H9 (cell line): ENCODE measurements at places on chromosomes 16 and 17. TPM values are rescaled to one million over a fixed set of nuclear protein-coding genes. Genes with fewer than 3 reads are reported as not detected.
A peak's percentile ranks its signal among the peaks of the same experiment; 100 is the strongest.

GCGR gene
- total RNA-seq, result 0.24 and 0.26 TPM in 2 replicates

MAP1LC3B gene
- total RNA-seq, result 47.1 and 52.2 TPM in 2 replicates

CACNA1H gene
- 41.9 and 43.3 TPM in 2 replicates for total RNA-seq

TMC6 gene
- total RNA-seq, result 85.7 and 86.8 TPM in 2 replicates

ITFG1 gene
- total RNA-seq, result 18.0 and 19.7 TPM in 2 replicates

HS3ST2 gene
- 3.1 and 3.7 TPM in 2 replicates for total RNA-seq

TMC8 gene
- total RNA-seq, result 1.0 and 1.9 TPM in 2 replicates

TCAP gene
- 2.1 and 2.5 TPM in 2 replicates for total RNA-seq

DNA sequence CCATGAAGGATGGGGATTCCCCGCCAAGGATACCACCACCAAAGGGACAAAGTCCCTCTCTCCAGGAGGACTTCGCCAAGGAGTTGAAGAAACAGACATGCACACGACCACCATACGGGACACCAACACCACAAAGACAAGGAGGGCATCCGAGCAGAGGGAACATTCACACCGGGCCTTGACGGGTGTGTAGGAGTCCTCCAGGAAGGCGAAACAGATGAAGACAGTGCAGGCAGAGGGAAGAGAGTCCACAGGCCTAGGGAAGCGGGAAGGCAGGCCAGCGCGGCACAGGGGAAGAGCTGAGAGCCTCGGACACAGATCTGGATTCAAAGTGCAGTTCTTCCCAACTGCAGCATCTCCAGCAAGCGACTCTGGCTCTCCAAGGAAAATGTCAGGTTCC lies 10.8 kb downstream of the COTL1 start:
- DNase-seq, result no peak

DNA sequence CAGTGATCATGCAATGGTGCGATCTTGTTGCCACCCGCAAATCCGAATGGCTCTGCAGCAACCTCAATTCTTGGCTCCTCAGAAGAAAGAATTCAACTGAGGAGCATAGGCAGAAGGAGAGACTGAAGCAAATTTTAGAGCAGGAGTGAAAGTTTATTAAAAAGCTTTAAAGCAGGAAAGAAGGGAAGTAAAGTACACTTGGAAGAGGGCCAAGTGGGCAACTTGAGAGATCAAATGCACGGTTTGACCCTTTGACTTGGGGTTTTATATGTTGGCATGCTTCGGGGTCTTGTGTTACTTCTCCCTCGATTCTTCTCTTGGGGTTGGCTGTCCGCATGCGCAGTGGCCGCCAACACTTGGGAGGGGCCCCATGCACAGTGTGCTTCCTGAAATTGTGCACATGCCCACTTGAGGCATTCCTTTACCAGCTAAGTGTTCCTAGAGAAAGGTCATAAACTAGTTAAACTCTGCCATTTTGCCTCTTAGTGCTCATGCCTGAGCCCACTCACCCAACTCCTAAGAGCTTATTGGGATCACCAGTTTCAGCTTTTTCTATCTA lies 36.7 kb downstream of the ZNRF1 start:
- DNase-seq, result no peak

DNA sequence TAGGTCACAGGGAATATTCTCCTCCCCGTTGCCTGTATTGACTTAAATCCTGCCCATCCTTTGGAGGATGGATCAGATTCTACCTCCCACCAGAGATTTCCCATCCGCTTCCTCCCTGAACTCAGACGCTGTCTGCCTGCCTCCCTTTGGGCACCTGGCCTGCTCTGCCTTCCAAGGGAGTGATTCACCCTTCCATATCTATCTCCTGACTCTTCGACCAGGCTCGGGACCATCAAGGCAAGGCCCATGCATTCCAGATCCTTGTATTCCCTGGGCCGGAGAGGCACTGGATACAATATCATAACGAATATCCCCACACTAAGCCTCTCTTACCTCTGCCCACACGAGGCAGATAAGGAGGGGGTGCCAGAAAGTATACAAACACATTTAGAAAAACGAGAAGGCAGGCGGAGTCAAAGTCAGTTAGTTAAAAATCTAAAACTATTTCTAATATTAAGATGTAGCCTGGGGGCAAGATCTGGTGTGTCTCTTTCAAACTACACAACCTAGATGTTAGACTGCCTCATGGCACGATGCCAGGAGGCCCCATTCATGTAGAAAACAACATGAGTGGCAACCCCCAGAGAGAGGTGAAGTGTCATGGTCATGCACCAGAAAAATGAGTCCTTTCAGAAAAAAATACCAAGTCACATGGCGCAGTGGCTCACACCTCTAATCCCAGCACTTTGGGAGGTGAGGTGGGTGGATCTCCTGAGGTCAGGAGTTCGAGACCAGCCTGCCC lies 9.2 kb downstream of the PMP22 start:
- DNase-seq, result no peak

- no peak for DNase-seq
Measured at GRCh38 chr17:34503528-34504195, 75.7 kb upstream of the TMEM132E start.

- DNase-seq, result no peak
Measured at GRCh38 chr17:11980813-11981212, 16.5 kb downstream of the ZNF18 start.

GRCh38 chr17:37769050-37769449 lies 24.2 kb upstream of the HNF1B start:
- no peak for DNase-seq

- DNase-seq, result no peak
Measured at GRCh38 chr16:87127061-87127765, 190.0 kb downstream of the C16orf95 start.

- peak; percentile 95 for DNase-seq
Measured at GRCh38 chr17:67378454-67379250, 1.6 kb downstream of the PITPNC1 start.

DNA sequence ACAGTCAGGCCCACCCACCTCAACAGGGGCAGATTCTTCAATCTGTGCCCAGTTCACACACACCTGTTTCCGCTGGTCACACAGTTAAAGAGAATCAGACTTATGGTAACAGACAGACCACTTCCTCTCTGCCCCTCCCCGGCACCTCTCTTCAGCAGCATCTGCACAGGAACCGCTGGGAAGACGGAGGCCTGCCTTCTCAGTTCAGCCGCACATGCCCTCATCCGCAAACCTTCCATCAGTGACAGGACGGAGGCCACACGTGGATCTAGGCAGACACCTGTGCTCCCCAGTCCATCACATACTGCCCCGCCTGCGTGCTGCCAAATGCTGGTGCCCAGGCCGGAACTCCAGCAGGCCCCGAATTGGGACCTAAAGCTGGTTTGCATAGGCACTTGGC lies 10.3 kb downstream of the PHB1 start:
- DNase-seq, result no peak

GRCh38 chr17:44901411-44901921 lies 2.2 kb upstream of the EFTUD2 start:
- DNase-seq, result no peak

GRCh38 chr16:16124438-16124837 lies 98.9 kb downstream of the ABCC6 start:
- DNase-seq, result no peak

DNA sequence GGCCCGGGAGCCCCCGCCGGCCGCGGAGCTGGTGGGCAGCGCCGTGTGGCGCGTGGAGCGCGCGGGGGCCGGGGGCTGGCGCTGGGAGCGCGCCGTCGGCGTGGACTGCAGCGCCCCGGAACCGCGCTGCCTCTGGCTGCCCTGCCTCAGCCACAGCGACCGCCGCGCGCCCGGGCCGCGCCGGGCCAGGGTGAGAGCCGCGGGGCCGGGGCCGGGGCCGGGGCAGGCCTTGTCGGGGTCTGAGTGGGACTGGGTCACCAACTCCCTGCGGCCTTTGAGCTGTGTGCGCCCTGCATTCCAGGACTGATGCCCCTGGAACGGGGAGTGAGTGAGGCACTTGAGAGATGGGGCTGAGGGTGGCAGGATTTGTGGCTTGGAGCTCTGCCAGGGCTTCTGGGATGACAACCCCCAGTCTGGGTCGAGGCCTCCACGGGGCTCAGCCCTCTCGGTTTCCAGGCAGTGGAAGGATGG lies 25.7 kb downstream of the ARHGAP23 start:
- DNase-seq, result no peak

DNA sequence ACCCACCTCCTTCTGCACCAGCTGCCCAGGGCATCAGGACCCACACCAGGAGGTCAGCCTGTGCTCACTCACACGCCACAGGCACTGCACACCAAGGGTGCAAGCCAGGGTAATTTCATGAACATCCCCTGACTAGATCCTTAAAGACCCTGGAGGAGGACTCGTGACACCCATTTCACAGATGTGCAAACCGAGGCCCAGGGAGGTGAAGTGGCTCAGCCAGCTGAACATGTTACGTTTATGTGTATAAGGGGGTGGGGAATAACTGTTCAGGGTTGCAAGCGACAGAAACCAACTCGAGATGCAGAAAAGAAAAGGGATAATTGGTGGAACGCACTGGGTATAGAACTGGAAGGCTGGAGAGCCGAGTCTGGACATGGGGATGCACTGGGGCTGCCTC lies 138.1 kb upstream of the FOXF1 start:
- DNase-seq, result no peak

GRCh38 chr16:9090101-9090959 lies 1.1 kb upstream of the HAPSTR1 start:
- peak; percentile 66 for DNase-seq

DNA sequence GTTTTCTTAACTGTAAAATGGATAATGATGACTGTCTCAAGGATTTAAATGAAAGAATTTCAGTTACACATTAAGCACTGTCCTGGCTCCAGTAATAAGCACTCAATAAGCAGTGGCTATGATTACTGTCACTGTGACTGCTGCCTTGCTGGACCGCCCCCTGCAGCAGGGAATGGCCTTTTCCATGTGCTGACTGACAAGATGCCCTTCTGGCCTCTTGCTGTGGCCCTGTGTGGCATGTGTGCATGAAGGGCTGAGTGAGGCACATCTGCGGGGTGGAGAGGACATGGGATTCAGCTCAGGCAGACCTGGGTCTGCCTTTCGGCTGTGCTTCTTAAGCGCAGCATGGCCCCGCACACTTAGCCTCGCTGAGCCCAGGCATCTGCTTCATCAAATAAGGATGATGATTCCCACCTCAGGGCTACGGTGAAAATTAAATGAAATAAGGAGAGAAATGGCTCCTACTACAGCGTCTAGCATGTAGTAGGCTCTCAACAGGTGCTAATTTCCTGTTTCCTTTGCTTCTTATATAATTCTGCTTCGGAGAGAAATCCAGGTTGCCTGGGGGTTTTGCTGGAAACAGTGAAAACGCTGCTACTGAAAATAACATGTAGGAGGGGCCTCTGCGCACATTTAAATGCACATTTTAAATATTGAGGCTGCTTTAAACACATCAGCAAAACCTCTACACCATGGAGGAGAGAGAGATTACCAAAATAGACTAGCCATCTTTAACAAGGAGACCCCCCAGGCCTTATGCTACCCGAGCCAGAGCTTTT lies 183.9 kb downstream of the PARN start:
- no peak for DNase-seq

DNA sequence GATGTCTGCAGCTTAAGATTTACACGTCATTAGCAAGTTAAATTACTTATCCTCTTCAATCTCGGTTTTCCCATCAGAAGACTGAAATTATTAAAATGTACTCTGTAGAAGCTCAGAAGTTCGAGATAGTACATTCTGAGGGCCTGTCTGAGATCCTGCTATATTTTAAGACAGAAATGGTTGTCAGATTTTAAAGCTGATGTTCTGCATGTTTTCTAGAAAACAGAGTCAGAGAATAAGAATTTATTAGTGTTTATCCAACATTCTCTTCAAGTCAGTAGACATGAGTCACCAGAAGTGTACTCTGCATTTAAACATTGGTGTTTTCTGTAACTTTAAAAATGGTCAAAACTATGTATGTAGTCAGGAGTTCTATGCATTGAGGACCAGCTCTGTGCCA lies 155.2 kb upstream of the MYOCD start:
- DNase-seq, result no peak

DNA sequence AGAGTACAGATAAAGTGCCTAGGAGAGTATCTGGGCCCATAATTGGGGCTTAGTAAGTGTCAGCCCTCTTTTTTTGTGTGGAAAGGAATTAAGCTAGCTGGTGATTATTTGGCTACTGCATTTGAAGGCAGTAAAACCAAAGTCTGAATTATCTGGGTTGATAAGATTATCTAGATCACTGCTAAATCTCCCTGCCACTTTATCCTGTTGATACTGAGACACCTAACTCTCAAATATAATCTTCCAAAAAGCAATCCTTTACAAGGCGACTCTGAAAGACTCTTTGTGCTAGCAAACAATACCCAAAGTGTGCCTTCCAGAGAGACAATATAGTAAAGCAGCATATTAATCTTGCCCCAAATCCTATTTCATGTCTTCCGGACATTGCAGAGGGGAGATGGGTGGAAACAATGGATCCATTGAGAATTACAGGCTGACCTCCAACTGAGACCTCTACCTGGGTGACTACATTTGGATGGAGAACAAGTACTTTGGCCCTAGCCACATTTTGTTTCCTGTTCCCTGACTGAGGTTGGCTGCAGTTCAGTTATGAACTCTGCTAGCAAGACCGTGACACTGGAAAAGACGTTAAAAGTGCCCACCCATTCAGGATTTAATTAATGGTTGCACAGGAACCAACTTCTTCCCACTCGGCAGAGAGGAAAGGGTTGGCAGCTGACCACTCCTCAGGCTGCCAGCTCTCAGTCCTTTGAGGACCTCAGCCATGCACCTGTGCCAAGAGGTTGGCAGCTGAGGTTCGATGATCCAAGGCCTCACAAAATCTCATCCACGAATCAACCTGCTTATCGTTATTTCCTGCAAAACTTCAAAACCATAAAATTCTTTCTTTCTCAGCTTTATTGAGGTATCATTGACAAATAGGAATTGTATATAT lies 72.6 kb downstream of the SYCE1L start:
- DNase-seq, result no peak

DNA sequence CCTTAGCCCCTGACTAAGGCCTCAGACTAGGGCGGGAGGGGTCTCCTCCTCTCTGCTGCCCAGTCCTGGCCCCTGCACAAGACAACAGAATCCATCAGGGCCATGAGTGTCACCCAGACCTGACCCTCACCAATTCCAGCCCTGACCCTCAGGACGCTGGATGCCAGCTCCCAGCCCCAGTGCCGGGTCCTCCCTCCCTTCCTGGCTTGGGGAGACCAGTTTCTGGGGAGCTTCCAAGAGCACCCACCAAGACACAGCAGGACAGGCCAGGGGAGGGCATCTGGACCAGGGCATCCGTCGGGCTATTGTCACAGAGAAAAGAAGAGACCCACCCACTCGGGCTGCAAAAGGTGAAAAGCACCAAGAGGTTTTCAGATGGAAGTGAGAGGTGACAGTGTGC lies 12.7 kb downstream of the CES3 start:
- DNase-seq, result no peak

GRCh38 chr16:23395732-23396131 lies 57.3 kb downstream of the COG7 start:
- no peak for DNase-seq

- no peak for DNase-seq
Measured at GRCh38 chr16:46768809-46769208, 20.7 kb upstream of the MYLK3 start.

DNA sequence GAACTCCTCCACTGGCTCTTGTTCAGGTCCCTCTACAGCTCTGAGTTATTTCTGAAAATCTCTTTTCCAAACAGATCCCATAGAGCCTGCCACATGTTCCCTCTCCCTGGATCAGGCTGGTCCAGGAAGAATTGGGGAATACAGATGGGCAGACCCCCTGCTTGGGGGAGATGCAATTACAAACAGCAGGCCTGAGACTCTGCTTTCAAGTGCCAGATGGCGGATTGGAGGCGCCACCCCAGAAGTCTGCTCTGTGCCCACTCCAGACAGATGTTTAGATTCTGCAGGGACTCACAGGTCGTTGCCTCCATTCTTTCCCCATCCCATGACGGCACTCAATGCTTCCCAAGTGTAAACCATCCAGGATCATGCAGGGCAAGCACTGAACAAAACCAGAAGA lies 316.6 kb downstream of the SLC39A11 start:
- DNase-seq, result no peak

- DNase-seq, result peak; percentile 74
Measured at GRCh38 chr16:50368410-50369132, at the start of gene BRD7. Gene BRD7, minus strand, starts transcription at chr16:50368988. Its CDS starts 214 bp downstream, at chr16:50368774.
